ENCODE measurements at places on chromosomes 6 and 20. TPM values are rescaled to one million over a fixed set of nuclear protein-coding genes. Genes with fewer than 3 reads are reported as not detected.

- DNase-seq: no peak
Observed at GRCh38 chr6:64580346-64580745, 944.7 kb downstream of the PHF3 start.

DNA sequence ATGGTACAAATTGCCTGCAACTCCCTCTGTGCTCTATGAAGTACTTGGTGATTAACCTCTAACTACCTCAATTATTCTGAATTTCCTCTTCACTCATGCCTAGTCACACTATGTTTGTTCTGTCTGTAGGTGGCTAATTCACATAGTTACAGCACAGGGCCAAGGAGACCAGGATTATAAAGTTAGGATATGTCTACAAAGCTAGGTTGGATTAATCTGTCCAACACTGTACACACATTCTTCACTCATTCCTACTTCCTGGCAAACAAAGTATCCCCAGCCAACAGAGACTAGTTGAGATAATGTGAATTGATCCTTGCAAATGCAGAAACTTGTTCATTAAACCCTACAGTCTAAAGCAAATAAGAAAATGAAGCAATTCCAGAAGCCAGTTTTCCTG is 269.8 kb downstream of the HACE1 start:
- DNase-seq: no peak

DNA sequence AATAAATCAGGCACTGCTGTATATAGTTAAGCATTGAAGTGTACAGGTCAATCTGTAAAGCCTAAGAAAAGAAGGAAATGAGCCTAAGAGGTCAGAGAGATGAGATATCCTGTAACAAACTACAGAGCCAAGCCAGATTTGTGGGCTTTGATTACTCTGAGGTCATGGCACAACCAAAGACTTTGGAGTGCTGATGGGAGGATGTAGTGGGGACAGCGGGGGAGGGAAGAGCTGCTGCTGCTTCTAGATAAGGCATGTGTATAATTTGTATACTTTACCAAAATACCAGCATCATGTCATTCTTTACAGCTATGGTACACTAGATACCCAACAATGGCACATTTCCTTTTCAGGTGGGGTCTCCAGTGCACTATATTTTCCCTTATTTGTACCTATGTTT is 102.5 kb downstream of the OGFRL1 start:
- no peak for DNase-seq

DNA sequence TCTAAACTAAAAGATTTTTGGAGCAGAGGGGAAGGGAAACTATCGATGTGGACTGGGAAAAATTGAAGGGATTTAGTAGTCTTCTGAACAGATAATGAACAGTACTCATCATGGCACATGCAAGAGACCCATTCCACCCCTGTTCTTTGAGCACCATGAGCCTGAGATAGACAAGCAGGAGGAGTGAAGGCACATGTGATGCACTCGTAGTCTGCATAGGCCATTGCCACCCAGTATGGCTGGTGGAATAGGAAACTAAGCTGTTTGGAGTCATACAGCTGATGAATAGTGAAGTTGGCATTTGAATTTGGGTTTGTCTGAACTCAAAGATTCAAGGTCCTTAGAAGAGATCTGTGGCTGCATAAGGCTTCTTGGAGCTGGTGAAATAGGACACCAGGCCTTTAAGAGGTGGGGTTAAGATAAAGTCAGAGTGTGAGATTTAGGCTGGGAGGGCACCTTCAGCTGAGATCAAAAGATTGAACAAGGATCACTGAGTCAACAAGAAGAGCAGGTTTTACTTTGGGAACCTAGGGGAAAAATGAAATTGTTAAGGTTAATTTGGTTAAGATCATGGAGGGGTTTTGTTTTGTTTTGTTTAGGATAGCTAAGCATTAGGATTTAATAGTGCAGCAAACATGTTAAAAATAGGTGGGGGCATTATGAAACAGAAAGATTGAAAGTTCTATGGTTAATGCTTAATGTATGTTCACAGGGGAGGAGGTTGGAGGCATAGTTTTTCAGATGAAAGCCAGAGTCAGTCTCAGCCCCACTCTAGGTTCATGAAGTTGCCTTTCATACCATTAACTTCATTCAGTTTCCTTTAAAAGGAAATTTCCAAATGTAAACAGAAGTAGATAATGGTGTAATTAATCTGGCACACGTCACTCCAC is 148.8 kb downstream of the ARID1B start:
- no peak for DNase-seq

ATF6B gene
- total RNA-seq: 46.6 TPM
